ENCODE measurements at places on chromosomes 3 and 15.

- DNase-seq: no peak
Measured at GRCh38 chr3:114093016-114093380, 36.5 kb downstream of the QTRT2 start.

GRCh38 chr15:27685644-27686043 is 413.5 kb downstream of the OCA2 start:
- no peak for DNase-seq

DNA sequence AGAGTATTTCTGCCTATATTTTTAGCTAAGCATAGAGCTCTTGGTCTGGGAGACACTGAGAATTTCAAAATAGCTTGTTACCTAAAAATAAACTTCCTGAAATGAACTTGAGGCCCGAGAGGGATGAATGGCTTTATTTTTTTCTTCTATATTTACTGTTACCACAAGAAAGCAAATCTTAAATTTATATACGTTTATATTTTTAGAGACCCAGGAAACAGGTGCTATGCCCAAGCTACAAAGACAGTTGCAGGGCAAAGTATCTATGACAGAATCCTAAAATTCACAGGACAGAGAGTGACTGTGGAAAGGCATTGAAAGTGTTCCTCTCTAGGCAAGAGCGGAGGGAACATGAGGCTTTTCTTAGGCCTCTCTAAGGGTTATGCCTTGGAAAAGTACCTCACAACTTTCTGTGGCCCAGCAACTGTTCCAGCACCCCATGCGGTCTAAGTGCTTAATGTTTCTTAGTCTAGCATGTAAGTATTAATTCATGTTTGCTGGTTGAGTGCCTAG is 36.5 kb downstream of the TGFBR2 start:
- DNase-seq: no peak

DNA sequence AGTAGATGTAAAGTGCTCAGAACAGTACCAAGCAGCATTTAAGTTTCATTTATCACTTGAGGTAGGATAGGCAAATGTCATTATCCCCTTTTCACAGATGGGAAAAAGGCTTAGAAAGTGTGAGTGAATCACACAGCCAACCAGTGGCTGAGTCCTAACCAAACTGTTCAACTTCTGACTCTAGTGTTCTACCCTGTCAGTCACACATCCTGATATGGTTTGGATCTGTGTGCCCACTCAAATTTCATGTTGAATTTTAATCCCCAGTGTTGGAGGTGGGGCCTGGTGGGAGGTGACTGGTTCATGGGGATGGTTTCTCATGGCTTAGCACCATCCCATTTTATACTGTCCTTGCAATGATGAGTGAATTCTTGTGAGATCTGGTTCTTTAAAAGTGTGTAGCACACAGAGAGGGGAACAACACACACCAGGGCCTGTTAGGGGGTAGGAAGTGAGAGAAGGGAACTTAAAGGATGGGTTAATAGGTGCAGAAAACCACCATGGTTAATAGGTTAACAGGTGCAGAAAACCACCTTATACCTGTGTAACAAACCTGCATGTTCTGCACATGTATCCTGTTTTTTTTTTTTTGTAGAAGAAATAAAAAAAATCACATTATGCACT is 304.7 kb downstream of the SUCLG2 start:
- DNase-seq: no peak

DNA sequence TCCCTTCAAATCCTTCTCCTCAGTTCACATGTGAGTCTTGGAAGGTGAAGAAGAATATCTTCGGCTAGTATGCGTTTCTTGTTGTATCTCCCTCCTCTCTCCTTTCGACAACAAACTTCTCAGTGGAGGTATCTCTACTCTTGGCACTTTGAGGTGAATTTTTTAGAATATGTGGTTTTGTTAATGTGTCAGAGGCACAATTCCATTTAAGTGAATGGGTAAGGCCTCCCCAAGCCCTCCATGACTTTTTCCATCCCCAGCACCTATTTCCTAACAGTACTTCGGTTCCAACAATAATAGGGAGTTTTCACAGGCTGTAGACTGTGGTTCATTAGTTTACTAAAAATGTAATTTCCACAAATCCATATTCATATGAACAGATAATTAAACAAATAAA is 74.2 kb downstream of the TM4SF4 start:
- no peak for DNase-seq

- DNase-seq: no peak
Measured at GRCh38 chr15:74863239-74864056, 9.7 kb downstream of the SCAMP2 start.

GRCh38 chr3:4672725-4673275 is 179.7 kb downstream of the ITPR1 start:
- DNase-seq: no peak

DNA sequence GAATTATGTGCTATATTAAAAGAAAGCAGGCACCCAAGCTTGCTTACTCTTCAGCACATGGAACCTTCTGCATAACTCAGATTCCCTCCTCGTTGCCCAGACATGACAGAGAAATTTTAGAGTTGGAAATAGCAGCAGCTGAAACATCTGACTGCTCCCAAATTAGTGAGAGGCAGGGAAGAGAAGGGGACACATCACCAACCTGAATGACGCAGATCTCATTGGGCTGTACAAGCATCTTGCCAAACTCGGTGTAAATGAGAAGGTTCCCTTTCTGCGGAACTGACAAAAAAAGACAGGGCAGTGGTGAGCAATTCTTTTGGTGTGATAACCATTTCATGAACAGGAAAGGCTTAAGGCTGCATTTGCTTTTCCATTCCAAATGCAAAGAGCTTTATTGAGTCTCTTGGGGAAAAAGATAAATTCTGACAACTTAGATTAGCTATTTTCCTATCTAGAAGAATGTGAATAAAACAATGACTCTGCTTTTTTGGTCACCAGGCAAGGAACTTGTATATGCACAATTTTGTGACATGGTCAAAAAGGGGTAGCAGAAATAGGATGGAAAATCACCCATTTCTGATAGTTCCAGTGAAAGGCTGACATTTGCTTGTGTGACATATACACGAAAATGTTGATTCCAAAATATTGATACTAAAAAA is 35.1 kb downstream of the HGD start:
- DNase-seq: no peak

Data from AG04449 (cell line).